ENCODE measurements at places on chromosomes 12 and 14.

DNA sequence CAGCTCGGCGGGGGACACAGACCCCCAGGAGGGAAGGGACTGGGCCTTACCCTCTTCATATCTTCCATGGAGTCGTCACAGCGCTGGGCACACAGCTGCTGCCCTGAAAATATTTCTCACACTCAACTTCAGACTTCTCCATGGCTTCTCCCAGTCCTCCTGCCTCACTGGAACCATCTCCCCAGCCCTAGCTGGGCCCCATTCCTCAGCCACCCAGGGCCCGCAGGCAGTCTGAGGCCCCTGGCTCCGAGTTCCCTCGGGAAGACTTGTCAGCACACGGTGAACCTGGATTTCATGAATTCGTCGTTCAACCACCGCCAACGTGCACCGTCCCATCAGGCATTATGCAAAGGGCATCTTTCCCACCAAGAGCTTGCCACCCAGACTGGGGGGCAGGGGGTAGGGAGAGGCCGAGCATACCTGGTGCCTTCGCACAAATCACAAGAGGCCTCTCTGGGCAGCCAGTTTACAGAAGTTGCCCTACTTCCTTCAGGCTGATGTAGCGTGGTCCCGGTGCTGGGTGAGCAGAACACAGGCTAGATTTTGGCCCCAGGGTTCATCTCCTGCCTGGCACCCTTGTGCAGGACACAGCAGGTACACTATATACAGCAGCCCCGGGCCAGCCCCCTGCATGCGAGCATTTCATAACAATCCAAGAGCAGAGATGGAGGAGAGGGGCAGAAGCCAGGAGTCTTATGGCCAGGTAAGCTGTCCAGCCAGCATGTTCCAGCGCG is 44.2 kb downstream of the LTBP2 start:
- DNase-seq: no peak

GRCh38 chr12:87274594-87275245 is 754.5 kb downstream of the C12orf50 start:
- DNase-seq: no peak

DNA sequence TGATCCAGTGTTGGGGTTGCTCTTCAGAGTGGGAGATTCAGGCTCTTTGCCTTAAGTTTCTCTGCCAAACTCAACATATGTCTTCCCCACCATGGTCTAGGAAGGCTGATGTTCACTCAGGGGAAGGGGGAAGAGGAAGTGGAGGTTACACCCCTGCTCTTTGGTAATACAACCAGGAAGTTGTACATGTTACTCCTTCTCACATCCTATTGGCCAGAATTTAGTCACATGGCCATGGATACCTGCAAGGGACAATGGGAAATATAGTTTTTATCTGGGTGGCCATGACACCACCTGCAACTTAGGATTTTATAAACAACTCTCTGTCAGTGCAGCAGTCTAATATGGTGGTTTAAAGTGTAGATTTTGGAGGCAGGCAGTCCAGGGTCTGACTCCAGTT is 150.9 kb downstream of the TBX5 start:
- DNase-seq: no peak

DNA sequence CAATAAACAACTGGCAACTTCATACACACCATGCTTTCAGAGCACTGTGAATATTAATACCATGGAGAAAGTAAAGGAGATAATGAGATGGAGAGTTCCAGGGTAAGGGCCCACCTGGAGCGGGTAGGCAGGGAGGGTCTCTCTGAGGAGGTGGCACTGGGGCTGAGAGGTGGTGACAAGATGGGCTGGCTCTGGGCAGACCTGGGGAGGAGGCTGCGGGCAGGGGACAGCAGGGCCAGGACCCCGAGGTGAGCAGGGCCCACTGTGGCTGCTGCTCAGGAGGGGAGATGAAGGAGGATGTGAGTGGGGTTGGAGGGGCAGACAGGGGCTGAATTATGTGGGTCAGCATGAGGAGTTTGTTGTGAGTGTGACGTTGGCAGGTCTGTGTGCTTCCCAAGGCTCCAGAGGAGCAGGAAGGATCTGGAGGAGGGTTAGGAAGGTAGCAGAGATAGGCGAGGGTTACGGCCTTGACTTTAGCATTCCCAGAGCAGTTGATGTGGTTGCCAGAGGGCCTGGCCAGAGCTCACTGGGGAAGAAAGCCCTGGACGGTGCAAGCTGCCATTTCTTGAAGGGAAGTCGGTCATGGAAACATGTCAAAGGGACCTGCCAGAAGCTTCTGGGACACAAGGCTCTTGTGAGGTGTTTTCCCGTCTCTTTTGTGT is 88.2 kb downstream of the CACNA1C start:
- DNase-seq: no peak

- DNase-seq: no peak
Measured at GRCh38 chr14:100348253-100348729, 25.2 kb downstream of the SLC25A47 start.

DNA sequence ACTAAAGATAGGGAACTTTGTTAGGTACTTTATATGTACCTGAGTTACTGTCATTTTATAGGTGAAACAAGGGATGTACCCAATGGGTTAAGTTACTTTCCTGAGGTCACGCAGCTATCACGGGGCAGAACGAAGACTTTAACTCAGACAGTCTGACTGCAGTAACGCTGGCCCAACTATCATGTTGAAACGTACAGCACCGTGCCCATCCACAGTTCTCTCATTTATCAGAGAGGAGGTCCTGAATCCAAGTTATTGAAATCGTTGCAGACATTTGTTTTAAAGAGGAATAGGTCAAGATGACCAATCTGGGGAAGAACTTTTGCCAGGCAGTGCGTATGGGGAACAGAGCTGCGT is 587 bp upstream of the C12orf75 start:
- no peak for DNase-seq

- no peak for DNase-seq
Measured at GRCh38 chr14:87457720-87458119, 535.3 kb downstream of the GALC start.

DNA sequence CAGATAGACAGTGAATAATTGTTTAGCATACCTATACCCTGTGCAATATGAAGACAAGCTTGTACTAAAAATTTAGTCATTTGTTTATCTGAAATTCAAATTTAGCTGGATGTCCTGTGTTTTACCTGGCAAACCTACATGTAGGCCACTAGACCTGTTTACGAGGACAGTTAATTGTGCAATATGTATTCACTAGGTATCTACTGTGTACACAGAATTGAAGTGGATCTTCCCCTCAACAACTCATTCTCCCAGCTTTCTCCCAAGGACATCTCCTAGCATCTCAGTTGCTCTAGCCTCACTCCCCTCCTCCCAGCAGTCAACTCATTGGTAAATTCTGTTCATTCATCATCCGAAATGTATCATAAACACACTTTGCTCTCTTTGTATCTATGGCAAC is 25.3 kb downstream of the AK7 start:
- DNase-seq: no peak

DNA sequence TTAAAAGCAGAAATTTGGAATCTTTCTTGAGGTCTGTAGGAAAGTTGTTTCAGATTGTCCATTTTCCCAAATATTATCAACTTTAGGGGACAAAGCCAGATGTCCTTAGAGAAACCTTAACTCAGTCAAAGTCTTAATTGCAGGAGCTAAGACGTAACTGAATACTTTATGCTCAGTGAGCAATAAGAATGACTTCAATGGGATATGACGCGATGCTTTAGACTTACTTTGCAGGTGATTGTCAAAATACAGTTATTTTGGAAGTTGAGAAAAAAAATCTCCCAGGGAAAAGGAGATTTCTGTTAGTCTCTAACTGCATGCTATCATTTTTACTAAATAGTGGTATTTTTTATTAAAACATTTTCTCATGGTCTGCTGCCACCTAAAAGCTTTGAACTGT is 750.9 kb upstream of the STXBP6 start:
- no peak for DNase-seq

DNA sequence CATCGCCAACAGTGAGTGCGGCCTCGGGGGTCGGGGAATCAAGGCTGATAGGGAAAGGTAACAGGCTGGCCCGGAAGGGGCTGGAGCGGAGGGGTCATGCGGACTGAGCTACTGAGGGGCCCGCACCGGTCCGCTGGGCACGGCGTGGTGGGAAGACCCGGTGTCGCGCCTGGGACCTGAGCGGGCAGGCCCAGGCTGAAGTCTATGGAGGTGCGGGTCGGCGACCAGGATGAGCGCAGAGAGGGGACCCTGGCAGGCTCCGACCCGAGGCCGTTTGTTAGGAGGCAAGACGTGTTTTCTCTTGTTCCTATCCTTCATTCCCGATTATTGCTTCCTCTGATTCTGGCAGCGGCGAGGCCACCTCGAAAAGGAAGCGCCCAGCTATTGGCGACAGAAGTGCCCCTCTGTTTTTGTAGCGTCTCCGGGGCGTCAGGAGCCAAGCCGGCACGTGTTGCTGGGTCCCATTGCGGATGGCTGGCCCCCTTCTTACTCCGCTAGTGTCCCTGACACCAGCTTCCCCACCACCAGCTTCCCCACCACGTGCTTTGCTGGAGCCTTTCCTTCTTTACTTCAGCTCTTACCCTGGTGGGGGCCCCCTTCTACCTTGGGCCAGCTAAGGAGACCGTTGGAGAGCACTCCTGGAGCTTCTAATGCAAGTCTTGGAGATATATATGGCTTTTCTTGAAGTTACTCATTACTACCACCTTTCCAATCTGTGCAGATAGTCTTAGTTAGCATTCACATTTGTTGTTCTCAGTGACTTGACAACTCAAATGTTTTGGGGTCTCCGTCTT is 653 bp downstream of the PA2G4 start:
- no peak for DNase-seq

GRCh38 chr12:79435742-79436141 is 255.0 kb downstream of the PAWR start:
- no peak for DNase-seq

- DNase-seq: no peak
Measured at GRCh38 chr12:42221726-42222125, 16.3 kb downstream of the YAF2 start.

DNA sequence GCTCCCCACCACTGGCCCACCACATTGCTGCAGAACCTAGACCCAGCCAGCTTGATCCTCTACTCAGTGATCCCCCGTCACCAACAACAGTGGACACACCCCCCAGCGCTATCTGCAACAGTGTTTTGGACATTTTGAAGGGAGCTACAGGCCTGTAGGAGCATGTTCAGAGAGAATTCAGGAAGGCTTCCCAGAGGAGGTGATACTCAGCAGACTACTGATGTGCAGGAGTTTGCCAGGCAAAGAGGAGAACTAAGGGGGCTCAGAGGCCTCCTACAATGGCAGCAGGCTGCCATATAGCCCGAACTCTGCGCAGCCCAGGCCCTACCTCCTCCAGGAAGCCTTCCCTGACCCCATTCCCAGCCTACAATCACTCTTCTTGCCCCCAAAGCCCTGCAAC is 70.0 kb downstream of the SYNE3 start:
- no peak for DNase-seq

- no peak for DNase-seq
Measured at GRCh38 chr14:104935026-104935650, 10.5 kb downstream of the PLD4 start.

DNA sequence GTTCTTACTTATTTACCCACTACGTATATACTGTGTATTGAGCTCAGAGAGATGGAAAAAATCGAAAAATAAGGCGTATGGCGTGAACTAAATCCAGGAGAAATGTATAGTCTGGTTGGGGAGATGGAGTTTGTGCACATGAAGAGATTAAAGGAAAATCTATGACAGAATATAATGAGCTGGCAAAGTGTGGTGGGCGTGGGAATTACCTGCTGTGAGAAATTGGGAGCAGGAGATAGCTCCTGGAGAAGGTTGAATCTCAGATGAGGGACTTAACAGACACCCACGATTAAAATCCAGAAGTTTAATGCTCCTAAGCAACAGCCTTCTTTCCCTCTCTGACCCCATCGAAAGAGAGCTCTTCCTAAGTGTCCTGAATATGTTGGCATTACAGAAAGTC is 224.2 kb upstream of the FKBP4 start:
- no peak for DNase-seq

- no peak for DNase-seq
Measured at GRCh38 chr12:114657597-114657920, 26.4 kb downstream of the TBX3 start.

Data from GM12864 (cell line).